ENCODE measurements at places on chromosomes 1 and 21.

GRCh38 chr1:200971428-200971903 is 52.0 kb downstream of the KIF21B start:
- H3K4me3 ChIP-seq: no peak overlapping the region
- H3K4me1 ChIP-seq: peaks cover 8% of the 10 kb centered on the region
- no peak overlapping the region for H3K27ac ChIP-seq
- H3K27me3 ChIP-seq: no peaks in the 10 kb centered on the region
- no peak for DNase-seq

DNA sequence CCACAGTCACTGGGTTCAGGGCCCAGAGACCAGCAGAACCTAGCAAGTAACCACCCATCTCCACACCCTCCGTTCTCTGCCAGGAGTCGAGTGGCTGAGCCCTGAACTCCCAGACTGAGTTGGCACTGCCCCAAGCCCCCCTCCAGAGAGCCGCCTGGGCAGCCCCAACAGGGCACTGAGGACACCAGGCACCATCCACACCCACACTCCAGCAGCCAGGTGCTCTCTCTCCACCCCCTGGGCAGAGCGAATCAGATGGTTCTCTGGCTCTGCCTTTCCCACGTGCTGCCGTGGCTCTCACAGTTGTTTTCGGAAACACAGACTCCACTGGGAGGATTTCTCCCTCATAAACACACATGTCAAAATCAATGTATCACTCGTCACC is 13.6 kb downstream of the WDR4 start:
- DNase-seq: peak; percentile 95
- H3K27ac ChIP-seq: no peak overlapping the region
- H3K27me3 ChIP-seq: no peaks in the 10 kb centered on the region
- no peak overlapping the region for H3K4me3 ChIP-seq
- H3K36me3 ChIP-seq: peaks cover 57% of the 10 kb centered on the region

GRCh38 chr1:82154219-82154970 is 353.7 kb downstream of the ADGRL2 start:
- H3K36me3 ChIP-seq: no peaks in the 10 kb centered on the region
- H3K27me3 ChIP-seq: no peaks in the 10 kb centered on the region
- H3K4me3 ChIP-seq: no peak overlapping the region
- no peak for DNase-seq

DNA sequence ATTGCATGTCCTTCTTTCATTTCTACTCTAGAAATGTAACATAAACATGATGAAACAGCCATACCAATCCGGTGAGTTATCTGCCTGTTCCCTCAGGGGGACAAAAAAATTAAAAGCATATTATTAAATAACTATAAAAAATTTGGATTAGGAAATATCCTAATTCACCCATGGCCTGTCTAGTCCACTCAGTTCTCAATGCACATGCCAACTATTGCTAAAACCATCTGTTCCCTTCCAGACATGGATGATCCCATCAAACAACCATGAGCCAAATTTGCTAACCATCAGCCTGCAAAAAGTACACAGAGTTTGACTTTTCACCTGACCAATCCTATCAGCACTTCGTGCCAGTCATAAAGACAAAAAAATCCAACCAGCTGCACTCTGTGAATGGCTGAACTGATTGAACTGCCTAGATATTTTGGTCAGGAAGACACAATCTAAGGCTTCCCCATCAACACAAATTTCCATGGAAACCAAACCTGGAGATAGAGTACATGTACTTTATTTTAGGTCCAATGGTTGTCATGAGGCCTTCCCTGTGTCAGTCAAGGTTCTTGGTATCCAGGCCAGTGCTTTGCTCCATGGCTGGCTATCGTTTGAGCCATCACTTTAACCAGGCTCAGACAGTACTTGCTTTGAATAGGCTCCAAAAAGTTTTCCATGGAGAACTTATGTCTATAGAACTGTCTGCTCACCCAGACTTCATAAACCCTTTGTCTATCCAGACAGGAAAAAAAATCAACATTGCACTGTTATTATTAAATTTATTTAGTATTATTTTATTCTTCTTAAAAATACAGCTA is 570.8 kb downstream of the LTN1 start:
- no peaks in the 10 kb centered on the region for H3K4me1 ChIP-seq
- H3K36me3 ChIP-seq: no peaks in the 10 kb centered on the region
- no peaks in the 10 kb centered on the region for H3K27me3 ChIP-seq
- no peak overlapping the region for H3K27ac ChIP-seq
- H3K4me3 ChIP-seq: no peak overlapping the region
- DNase-seq: no peak

DNA sequence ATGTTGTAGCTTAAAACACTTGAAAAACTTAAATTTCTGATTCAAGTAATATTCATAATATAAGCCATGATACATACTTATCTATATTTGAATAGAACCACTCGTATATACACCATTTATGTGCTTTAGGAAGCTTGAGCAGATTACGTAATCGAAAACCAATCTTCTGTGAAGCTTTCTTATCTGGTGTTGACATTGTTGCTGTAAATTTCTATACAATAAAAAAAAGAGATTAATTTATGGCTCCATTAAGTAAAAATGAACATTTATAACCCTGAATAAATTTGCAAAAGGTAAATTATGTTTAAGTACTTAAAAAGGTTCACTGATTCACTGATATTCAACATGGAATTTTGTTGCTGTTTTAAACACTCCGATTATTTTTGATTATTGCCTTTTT is 21.4 kb downstream of the LIN9 start:
- H3K27me3 ChIP-seq: no peaks in the 10 kb centered on the region
- H3K4me3 ChIP-seq: no peak overlapping the region
- no peak for DNase-seq
- H3K4me1 ChIP-seq: no peaks in the 10 kb centered on the region

Measured in upper lobe of left lung (tissue), 6 donors.